ENCODE measurements at places on chromosomes 4 and X.
A peak's percentile ranks its signal among the peaks of the same experiment; 100 is the strongest.

DNA sequence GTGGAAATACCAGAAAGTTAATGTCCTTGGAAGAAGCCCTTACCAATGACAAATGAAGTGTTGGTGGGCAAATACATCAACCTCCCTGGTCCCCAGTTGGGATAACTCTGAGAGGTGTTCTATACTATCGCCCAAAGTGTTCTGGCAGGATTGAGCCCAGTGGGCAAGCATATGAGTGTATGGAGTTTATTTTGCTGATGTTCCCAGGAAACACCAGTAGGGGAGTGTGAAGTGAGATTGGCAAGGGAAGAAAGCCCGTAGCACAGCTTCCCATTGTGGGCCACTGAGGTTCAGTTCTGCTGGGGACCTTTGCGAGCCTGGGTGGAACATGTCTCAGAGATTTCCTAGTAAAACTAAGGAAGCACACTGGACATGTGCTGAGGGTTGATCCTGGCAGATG is 65.1 kb downstream of the ARHGAP6 start:
- no peak for DNase-seq

- no peak for DNase-seq
Observed at GRCh38 chr4:11415409-11416070, 13.2 kb downstream of the HS3ST1 start.

DNA sequence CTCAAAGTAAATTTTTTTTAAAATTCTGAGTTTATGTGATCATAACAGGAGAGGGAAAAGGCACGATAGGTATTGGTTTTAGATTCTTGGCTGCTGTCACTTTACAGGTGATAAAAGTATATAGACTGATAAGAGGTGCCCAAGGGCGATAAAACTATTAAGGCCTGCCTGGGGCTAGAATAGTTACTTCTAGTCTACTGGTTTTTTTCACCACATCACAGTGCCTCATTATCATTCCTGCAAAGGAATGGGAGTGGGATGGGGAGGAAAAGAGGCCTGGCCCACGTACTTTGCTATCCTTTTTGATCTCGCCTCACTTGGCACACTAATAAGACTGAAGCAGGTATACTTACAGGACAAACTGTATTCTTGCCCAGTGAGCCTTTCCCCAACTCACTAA is 46.6 kb downstream of the CXorf58 start:
- no peak for DNase-seq

DNA sequence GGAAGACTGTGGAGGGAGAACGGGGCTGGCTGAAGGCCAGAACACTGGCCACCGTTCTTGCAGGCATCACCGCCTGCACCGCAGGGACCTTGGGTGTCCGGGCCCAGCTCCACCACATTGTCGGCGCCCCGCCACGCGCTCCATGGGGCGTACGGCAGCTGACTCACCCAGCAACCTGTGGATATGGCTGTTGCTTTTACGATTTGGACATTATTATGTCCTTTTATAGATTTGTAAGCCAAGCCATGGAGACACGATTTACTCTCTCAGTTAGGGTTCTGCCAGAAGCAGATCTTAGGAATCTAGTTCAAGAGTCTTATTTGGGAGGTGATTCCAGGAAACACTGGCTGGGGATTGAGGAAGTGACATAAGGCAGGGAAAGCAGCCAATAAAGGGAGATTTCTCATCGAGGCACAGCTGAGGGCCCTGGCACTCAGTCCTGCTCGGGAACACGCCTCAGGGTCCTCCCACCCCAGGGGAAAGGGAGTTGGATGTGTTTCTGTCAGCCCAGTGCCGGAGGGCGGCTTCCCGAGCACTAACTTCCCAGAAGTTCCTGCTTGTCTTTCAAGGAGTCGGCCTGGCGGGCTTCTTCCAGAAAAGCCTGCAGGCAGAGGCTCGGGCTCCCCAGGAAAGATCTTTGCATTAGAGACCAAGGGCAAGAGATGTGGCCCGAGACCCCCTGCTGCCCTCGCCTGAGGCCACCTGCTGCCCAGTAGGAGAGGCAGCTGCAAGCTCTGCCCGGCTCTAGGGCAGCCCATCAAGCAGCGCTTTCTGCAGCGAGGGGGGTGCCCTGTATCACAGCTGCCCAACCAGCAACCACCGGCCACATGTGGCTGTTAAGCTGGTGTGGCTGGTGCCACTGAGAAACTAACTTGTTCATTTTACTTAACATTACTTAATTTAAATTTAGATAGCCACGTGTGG is 52.9 kb downstream of the CRMP1 start:
- DNase-seq = no peak

DNA sequence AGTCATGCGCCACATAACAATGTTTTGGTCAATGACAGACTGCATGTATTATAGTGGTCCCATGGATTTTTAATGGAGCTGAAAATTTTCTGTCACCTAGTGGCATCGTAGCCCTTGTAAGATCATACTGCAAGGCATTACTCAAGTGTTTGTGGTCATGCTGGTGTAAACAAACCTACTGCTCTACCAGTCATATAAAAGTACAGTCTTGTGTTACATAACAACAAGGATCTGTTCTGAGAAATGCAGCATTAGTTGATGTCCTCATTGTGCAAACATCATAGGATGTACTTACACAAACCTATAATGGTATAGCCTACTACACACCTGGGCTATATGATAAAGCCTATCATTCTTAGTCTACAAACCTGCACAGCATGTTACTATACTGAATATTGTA is 34.6 kb downstream of the COX18 start:
- no peak for DNase-seq

DNA sequence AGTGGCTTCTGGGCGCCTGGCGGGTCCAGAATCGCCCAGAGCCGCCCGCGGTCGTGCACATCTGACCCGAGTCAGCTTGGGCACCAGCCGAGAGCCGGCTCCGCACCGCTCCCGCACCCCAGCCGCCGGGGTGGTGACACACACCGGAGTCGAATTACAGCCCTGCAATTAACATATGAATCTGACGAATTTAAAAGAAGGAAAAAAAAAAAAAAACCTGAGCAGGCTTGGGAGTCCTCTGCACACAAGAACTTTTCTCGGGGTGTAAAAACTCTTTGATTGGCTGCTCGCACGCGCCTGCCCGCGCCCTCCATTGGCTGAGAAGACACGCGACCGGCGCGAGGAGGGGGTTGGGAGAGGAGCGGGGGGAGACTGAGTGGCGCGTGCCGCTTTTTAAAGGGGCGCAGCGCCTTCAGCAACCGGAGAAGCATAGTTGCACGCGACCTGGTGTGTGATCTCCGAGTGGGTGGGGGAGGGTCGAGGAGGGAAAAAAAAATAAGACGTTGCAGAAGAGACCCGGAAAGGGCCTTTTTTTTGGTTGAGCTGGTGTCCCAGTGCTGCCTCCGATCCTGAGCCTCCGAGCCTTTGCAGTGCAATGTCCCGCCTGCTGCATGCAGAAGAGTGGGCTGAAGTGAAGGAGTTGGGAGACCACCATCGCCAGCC is at the start of gene ATOH1:
Gene ATOH1, plus strand, starts transcription at position 422 of the 663 bp plus-strand sequence. Its CDS starts 174 bp downstream, at position 596.
- DNase-seq = peak; percentile 32

- DNase-seq = no peak
Observed at GRCh38 chr4:127446427-127446885, 186.3 kb upstream of the INTU start.

GRCh38 chr4:149896432-149896831 is 80.8 kb upstream of the IQCM start:
- peak; percentile 45 for DNase-seq

- DNase-seq = no peak
Observed at GRCh38 chr4:104492183-104492771, 2.4 kb downstream of the CXXC4 start.

GRCh38 chr4:165151734-165152133 is 39.1 kb upstream of the TMEM192 start:
- DNase-seq = peak; percentile 54

DNA sequence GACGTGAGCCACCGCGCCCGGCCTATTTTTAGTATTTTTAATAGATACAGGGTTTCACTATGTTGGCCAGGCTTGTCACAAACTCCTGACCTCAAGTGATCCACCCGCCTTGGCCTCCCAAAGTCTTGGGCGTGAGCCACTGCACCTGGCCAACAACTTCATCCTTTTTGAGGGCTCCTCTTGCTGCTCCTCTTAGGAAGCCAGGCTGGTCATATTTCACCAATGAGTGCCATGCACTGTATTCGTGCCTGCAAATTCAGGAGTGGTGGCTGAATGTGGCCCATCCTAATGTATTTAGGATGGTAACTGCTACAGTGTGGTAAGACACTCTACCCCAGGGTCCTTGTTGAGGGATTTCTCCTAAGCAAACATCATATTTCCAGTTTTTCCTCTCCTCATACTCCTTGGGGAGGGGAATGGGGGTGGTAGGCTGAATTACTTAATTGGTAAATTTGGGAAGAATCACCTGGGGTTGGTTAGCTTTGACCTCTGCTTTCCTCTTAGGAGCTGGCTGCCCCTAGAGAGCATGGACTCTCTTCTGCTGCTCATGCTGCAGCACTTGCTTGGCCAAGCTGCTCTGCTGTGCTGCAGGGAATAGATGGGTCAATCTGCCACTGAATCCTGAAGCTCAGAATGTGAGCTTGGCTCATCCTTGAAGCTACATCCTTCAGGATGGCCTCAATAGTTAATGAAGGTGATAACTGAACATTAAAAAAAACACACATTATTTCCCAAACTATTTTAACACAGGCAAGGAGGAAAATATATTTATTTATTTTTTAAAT is 167.4 kb downstream of the HS3ST1 start:
- no peak for DNase-seq

DNA sequence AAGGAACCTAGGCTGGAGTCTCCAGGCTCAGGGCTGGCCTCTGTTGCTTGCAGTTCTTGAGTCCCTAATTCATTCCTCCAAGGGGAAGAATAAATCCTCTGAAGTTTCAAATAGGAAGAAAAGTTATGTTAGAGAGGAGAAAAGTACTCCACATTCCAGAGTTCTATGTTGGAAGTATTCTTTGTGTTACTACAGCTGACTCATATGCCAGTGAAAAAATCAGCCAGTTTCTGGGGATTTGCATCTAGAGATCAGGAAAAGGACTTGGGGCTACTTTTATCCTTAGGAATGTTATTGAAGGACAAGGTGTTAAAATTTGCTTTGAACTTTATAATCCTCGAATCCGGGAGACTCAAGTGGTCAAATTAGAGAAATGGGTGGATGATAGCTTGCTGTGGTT is 11.7 kb upstream of the NUDT9 start:
- DNase-seq = no peak

DNA sequence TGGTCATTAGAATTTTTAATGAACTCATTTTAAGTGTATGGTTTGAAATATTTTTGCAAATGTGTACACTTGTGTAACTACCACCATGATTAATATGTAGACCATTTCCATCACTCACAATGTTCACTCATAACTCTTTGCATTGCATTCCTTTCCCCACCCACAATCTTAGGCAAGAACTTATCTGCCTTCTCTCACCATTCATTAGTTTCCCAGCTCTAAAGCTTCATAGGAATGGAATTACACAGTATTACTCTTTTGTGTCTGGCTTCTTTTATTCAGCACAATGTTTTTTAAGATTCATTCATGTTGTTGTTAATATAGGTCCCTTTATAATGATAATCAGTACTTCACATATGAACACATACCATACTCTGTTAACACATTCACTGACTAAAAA is 106.1 kb downstream of the ARAP2 start:
- peak; percentile 24 for DNase-seq

DNA sequence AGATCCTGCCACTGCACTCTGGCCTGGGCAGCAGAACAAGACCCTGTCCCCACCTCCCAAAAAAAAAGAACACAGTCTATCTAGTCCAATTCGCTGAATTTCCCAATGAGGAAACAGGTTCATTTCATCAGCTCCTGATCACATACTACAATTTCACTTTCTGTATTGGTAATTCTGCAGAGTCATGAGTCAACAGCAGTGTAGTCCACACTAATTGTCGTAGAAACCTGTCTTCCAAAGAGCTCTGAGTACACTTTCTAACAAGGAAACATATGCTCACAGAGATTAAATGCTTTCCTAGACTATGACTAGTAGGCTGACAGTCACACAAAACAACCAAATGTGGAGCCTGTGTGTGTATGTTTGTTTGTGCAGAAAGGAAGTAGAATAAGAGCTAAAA is 91.9 kb downstream of the GPC4 start:
- no peak for DNase-seq

DNA sequence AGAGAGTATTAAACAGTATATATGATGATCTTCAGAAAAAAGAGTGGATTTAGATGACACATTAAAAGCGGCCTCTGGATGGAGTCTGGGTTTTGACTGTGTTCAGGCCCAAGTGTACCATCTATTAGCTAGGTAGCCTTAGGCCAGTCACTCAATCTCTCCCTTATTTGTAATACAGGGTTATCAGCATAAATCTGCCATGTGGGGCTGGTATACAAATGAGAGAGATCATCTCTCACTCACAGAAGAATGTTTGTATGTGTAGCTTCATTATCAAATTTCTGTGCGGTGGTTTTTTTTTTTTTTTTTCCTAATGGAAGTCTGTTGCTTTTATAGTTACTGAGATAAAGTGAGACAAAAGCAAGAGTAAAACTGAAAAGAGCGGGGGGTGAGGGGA is 12.7 kb downstream of the SLC2A9 start:
- no peak for DNase-seq
